ENCODE measurements at places on chromosomes 4 and X.

- DNase-seq, result no peak
Measured at GRCh38 chr4:15809058-15809457, 30.9 kb downstream of the CD38 start.

GRCh38 chrX:134452596-134452995 is 7.4 kb upstream of the HPRT1 start:
- no peak for DNase-seq

GRCh38 chr4:88706574-88706973 is 8.9 kb upstream of the NAP1L5 start:
- no peak for DNase-seq

GRCh38 chrX:49627086-49627777 is 28.4 kb downstream of the GAGE1 start:
- DNase-seq, result no peak

DNA sequence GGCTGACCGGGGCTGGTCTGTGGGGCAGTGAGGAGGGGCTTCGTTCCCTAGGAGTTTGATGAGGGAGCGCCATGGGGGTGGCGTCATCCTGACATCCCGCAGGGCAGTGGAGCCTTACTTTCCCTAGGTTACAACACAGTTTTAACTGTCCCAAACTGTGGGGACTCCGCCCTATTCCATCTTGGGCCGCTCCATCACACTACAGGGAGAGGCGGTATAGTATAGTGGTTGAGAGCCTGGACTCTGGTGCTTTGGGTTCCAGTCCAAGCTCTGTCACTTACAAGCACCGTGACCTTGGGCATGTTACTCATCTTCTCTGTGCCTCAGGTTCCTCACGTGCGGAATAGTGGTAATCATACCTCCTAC is 44.2 kb downstream of the ZNF185 start:
- DNase-seq, result no peak

GRCh38 chrX:39047174-39047573 is 245.9 kb downstream of the MID1IP1 start:
- no peak for DNase-seq

DNA sequence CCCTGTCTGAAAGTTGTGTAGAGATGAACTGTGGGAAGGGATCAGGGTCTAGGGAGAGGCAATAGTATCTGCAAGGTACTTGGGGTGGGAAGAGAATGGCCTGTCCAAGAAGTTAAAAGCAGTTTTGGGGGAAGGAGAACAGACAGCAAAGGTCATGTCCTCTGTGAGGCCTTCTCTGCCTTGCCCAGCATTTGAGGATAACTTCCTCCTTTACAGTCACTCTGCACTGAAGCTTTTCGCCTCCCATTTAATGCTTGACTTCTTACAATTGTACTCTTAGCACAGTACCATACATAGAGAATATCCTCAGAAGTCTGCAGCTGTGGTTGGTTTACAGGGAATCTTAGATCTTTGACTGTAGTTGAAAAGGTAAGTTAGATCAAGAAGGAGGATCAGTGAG is 121.8 kb upstream of the AP1S2 start:
- no peak for DNase-seq

DNA sequence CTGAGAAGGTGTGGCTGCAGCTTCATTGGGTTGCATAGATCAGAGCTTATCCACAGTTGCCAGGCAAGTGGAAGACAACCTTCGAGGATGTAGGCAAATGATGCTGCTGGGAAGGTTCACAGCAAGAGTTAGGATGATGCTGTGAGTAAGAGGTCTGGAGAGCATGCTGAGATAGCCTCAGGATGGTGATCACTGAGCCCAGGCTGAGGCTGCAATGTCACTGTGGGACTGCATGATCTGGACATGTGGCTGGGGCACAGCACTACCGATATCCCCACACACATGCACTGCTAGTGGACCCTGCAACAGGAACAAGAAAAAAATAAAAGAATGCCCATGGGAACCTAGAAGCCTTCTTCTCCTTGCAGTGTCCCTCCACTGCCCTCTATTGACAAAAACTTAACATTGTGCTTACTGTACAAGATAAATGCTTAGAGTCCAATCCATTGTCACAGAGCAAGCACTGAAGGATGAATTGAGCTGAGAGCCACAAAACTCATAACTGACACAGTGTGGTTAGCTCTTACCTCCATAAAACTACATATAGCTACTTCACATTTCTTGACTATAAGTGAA is 105.6 kb downstream of the CNKSR2 start:
- peak; percentile 2 for DNase-seq

DNA sequence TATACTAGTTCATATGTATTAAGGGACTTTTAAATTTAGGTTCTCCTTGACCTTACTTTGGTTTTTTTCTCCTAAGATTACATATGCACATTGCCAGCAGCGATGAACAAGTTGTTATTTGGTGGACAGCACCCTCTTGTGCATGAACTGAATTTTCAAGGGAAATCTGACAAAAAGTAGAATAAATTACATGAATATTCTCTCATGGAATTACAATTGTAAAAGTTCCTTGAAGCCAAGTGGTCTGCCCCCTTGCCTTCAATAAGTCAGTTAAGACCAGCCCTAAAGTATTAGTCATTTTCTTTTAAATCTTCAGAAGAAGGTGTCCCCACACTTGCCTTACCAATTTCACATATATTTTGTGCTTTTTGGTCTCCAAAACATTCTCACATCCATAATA is 30.7 kb upstream of the SMARCA5 start:
- DNase-seq, result peak; percentile 5

DNA sequence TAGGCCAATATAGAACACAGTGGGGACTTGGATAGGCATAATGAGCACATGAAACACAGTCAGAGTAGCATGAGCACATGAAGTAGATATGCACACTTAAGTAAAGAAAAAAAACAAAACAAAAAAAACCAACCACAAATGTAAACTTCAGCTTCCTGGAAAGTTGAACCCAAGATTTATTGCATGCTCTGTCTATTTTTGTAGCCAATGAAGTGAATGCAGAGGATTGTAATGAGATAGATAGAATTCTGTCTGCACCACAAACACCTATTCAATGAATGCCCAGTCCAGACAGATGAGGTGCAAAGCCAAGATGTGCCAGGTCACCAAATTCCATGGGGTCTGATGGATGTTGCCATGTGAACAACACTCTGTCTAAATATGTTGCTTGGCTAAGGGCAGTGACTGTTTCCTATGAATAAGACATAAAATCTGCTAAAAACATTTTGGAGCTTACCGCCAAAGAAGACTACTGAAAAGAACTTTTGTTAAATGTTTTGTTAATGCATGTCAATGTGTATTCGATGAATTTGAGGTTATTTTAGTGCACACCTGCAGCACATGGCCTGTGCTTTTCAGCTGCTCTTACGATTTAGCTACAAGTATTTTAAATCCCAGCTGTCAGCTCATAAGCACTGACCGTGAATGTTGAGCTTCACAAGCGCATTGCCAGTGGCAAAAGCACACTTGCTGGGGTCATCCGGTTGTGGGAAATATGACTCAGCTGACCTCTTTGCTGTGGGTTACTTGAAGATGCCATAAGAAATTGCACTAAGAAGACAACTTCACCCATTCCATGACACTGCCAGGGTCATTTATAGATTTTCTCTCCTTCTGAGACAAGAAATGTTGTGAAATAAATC is 374.8 kb upstream of the GNPDA2 start:
- no peak for DNase-seq

GRCh38 chr4:78297116-78297800 is 240.1 kb downstream of the FRAS1 start:
- peak; percentile 73 for DNase-seq

GRCh38 chr4:120926358-120927025 is 4.0 kb upstream of the PRDM5 start:
- DNase-seq, result no peak

DNA sequence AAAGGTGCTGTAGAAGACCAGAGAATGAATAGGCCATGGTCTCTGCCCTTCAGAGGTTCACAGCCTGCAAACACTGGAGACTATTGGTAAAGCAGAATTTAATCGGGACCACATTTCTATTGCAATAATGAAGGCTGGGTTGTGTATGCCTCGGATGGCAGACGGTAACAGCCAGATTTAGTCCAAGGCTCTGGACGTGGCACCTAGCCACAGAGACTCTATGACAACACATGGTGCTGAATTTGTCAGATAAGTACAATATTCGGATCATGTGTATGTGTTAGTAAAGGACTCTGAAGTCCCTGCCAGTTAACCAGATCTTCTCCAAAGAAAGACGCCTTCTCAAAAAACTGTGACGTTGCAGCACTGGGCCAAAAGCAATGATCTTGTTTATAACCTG is 129.0 kb downstream of the DCTD start:
- DNase-seq, result no peak

DNA sequence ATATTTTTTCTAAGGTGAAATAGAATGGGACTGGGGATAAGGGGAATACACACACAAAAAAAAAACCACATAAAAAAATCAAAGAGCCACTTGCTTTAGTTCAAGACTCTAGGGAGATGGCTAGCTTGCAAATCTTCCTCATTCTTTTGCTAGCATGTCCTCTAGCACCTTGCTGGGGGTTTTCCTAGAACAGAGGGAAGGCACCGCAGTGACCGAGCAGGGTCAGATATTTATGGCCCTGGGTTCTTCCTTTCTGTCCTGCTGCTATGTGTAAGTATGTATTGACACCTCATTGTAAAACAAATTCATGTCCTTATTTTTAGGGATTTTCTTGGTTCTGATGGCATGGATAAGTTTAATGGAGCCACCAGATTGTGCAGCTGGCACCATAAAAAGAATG is 81.2 kb downstream of the SHISA3 start:
- DNase-seq, result no peak
